ENCODE measurements at places on chromosomes 7 and 10.

GRCh38 chr7:1812509-1813393, 142.7 kb downstream of the ELFN1 start:
- DNase-seq, result no peak

GRCh38 chr7:131909151-131909768, 352.8 kb upstream of the PODXL start:
- DNase-seq, result no peak

GRCh38 chr7:118104812-118105441, 79.0 kb upstream of the LSM8 start:
- DNase-seq, result no peak

GRCh38 chr7:100185726-100186125, 8.0 kb downstream of the STAG3 start:
- no peak for DNase-seq
